Lung (tissue), 17 donors: ENCODE measurements at places on chromosomes 7 and 10.

- no peak overlapping the region for H3K27ac ChIP-seq
- peaks cover 35% of the 10 kb centered on the region for H3K4me1 ChIP-seq
- H3K27me3 ChIP-seq, result no peaks in the 10 kb centered on the region
- DNase-seq, result no peak
Observed at GRCh38 chr7:50714857-50715256, 67.8 kb downstream of the GRB10 start.

- H3K36me3 ChIP-seq, result no peaks in the 10 kb centered on the region
- H3K4me1 ChIP-seq, result no peaks in the 10 kb centered on the region
- H3K27me3 ChIP-seq, result no peaks in the 10 kb centered on the region
- H3K27ac ChIP-seq, result no peak overlapping the region
Observed at GRCh38 chr7:8809320-8809719, 375.9 kb downstream of the NXPH1 start.

DNA sequence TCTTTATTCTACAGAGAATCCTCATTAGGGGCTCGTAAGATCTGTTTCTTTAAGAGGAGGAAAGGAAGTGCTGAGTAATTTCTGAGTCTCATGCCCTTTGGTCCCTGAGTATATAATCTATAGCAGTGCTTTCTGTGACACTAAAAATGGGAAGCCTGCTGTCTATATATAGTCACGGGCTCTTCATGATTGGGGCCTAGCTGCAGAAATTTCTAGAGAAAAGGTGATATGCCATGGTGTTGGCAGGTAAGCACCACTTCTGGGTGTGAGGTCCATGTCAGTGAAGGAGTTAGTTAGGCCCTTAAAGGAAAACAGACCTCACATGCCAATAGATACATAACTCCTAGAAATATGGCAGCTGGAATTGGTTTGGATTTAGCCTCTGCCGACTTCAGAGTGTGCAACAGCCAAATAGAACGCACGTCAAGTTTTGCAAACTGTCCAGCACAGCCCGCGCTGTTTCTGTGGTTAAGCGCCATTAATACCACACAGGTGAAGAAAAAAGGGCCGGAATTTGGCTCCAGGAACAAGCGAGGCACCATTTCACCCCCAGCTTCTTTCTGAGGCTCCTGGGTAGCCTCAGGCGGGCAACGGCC lies 123.2 kb downstream of the TACC2 start:
- peak overlapping the region; percentile 100 for H3K27ac ChIP-seq
- H3K36me3 ChIP-seq, result no peaks in the 10 kb centered on the region
- peaks cover 13% of the 10 kb centered on the region for H3K4me1 ChIP-seq
- no peak for DNase-seq

DNA sequence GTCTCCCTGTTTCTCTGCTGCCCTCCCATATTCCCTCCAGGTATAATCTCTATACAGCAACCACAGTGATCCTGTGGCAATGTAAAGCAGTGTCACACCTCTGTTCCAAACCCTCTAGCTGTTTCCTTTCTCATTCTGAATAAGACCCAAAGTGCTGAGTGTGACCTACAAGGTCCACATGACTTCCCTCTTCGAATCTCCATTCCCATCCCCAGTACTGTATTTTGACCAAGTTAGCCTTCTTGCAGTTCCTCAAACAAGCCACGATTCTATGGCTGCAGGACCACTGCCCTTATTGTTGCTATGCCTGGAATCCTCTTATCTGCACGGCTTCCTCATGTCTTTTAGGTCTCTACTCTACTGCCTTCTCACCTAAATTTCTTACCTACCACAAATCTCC lies 291.9 kb downstream of the DOCK4 start:
- no peaks in the 10 kb centered on the region for H3K4me1 ChIP-seq
- DNase-seq, result no peak
- no peak overlapping the region for H3K4me3 ChIP-seq

DNA sequence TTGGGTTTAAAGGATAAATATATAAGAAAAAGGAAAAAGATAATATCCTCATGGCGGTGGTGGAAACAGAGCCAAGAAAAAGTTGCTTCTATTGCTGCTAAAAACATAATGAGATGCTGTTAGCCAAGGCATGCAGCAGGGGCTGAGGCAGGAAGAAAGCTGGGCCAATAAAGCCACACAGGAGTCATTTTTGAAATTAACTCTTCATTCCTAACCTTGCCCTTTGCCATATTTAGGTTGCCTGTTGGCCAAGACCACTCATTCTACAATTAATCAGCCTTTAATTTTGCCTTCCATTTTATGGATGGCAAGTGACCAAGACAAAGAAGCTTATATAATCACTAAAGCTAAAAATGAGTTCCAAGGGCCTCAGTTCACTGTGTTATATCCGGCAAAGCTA lies 58.2 kb downstream of the ARMH3 start:
- H3K27me3 ChIP-seq, result no peaks in the 10 kb centered on the region
- no peaks in the 10 kb centered on the region for H3K4me1 ChIP-seq
- no peak for DNase-seq
- no peak overlapping the region for H3K4me3 ChIP-seq
- H3K27ac ChIP-seq, result peak overlapping the region; percentile 1

DNA sequence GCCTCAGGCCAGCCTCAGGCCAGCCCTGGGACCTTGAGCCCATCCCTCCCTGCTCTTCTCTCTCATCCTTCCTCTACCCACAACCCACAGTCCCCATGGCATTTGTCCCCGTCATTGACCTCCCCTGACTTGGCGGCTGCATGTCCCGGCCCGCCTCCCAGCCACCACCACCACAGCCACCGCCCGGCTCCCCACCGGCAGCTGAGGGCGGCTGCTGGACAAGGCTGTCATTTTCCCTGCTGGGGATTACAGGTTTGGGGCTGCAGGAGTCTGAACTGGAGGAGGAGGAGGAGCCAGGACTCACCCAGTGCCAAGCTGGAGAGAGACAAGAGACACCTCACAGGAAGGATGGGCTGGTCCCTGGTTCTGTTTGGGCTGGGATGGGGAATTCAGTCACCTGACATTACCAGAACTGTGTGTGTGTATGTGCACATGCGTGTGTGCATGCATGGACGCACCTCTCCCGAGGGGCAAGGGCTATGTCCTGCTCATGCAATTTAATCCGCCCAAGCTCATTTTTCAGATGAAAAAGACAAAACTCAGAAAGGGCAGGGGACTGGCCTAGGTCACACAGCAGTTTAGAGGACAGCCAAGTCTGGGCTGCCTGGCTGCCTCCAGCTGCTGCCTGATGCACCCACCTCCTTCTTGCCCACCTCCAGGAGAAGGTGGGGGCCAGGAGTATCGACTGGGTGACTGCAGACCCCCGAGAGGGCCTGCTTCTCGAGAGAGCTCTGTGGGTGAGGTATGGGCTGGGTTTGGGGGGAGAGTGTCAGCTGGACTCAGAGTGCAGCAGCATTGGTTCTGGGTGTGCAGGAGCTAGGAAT lies 113.1 kb downstream of the ZMIZ1 start:
- peaks cover 58% of the 10 kb centered on the region for H3K4me1 ChIP-seq
- H3K4me3 ChIP-seq, result no peak overlapping the region
- H3K27ac ChIP-seq, result peak overlapping the region; percentile 47
- no peak for DNase-seq
